ENCODE measurements at places on chromosomes 3 and 15.

- no peak for DNase-seq
These were observed 33.8 kb upstream of the EPHB1 start for GRCh38 chr3:134761213-134761612.

GRCh38 chr3:37255990-37256308, 81.6 kb upstream of the LRRFIP2 start:
- no peak for DNase-seq

GRCh38 chr3:174153871-174154270, 705.3 kb upstream of the NAALADL2 start:
- no peak for DNase-seq

DNA sequence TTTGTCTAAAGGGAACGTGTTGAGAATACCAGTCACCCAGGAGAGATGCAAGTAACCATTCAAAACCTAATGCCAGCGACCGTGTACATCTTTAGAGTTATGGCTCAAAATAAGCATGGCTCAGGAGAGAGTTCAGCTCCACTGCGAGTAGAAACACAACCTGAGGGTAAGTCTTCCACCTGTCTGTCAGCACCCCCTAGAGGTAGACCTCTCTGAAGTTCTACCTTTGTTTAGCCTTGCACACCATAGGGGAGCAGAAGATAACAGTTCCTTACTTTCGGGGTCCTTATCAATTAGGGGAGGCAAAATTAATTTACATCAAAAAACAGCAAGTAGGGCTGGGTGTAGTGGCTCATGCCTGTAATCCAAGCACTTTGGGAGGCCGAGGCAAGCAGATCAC, 124.4 kb downstream of the HCN4 start:
- DNase-seq: peak; percentile 65

DNA sequence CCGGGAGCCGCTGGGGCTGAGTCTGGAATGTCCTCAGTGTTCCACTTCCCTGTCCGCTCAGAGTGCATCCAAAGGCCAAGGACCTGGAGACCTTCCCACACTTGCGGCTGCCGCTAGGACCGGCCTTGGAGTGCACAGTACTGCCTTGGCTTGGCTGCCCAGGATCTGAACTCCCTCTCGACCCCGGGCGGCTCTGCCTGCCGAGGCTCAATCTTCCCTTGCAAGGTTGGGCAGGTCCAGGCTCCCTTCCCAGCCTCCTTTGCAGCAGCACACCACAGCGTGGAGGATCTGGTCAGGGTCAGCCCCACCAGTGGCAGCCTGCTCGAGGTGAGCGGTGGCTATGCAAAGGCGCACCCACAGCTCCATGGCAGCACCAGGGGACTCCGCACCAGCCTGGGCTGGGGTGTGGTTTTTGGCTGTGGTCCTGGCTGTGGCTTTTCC, 69.2 kb downstream of the PLXNA1 start:
- no peak for DNase-seq

GRCh38 chr3:184727357-184728009, 15.6 kb upstream of the MAGEF1 start:
- peak; percentile 98 for DNase-seq

DNA sequence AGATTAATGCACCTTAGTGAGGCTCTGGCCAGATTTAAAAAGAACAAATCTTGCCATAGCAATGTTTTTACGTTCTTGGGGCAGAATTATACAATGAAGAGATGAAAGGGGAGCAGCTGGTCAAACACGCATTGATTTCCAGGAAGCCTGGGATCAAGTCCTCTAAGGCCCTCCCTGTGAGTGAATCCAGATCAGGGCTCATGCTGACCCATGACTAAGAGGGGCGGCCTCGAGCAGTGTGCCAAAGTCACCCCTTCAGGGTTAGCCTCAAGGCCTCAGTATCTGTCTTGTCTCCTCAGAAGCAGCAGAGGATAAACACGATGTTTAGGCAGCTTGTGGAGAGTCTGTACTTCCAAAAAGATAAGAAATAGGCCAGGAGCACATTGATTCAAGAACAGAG, 9.3 kb upstream of the RBP1 start:
- DNase-seq: no peak

DNA sequence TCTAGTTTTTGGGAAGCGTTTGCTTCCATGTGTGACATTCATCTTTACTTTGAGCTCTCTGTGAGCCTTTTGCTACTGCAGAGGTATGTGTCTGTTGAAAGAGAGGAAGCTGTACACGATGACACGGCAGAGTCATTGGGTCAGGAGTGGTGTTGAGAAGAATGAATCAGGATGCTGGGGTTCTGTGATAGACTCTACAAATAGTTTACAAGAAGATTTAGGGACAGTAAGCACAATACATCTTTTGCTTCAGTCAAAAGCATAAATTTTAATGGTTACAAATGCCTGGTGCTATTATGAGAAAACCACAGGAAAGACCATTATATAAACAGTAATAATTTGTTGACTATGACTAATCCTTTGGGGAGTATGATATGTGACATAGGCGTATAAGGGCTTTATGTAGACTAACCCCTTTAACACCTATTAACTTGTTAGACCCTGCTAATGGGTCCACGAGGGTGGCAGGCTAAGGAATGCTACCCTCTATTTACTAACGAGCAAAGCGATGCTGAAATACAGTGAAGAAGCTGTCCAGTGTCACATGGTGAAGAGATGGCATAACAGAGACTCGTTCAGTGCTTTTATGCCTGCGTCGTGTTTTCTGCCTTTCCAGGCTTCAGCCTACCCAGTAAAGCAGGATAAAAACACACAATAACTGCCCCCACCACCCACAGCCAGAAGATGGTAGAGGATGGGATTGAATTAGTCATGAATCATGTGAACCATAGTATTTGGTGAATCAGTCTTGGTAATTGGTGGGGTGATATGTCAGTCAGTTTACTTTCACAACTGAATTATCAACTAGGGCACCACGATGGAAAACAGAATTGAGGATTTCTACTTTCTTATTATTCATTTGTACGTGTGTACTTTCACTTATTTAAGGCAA, 118.8 kb downstream of the LPP start:
- no peak for DNase-seq

DNA sequence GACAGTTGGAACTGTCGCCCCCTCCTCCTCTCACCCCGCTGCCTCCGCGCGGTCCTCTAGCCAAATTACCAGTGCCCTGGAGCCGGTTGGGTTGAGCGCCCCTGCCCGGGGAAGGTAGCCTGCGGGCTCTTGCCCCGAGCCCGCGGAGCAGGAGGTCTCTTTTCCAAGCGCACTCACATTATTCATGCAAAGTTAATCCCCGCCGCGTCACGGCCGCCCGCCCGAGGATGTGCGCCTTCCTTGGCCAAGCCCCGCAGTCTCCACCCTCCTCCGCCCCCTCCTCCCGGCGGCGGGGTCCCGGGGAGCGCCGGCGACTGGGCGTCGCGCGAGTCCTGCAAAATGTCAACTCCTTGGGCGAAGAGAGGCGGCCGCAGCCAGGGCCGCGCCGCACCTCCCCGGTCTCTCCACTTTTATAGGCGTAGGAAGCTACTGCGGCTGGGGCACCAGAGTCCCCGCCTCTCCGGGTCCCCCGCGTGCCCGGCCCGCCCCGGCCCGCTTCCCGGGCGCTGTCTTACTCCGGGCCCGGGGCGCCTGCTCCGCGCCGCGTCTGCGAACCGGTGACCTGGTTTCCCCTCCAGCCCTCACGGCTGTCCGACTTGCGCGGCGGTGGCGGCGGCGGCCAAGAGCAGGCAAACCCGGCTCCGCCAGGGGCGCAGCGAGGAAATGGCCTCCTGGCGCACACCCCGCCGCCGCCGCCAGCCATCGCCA, at the start of gene THRB:
THRB (minus strand) TSS at position 233 of the 708 bp plus-strand sequence.
- DNase-seq: peak; percentile 76

GRCh38 chr3:13533885-13534301, 15.0 kb upstream of the FBLN2 start:
- no peak for DNase-seq

DNA sequence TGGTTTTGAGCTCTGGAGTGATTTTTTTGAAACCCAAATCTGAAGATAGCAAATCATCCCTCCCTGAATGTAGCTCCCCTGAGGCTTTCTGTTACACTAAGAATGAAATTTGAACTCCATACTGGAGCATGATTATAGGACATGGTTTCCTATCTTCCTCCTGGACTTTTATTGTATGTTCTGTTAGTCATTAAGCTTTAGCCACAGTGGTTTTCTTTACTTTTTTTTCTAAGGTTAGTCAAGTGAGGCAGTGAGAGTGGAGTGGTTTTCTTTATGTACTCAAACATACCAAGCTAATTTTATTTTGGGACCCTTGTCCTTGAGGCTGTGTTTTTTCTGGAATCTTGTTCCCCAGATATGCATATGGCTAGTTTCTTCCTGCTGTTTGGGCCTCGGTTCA, 55.2 kb upstream of the FRMD4B start:
- DNase-seq: no peak

DNA sequence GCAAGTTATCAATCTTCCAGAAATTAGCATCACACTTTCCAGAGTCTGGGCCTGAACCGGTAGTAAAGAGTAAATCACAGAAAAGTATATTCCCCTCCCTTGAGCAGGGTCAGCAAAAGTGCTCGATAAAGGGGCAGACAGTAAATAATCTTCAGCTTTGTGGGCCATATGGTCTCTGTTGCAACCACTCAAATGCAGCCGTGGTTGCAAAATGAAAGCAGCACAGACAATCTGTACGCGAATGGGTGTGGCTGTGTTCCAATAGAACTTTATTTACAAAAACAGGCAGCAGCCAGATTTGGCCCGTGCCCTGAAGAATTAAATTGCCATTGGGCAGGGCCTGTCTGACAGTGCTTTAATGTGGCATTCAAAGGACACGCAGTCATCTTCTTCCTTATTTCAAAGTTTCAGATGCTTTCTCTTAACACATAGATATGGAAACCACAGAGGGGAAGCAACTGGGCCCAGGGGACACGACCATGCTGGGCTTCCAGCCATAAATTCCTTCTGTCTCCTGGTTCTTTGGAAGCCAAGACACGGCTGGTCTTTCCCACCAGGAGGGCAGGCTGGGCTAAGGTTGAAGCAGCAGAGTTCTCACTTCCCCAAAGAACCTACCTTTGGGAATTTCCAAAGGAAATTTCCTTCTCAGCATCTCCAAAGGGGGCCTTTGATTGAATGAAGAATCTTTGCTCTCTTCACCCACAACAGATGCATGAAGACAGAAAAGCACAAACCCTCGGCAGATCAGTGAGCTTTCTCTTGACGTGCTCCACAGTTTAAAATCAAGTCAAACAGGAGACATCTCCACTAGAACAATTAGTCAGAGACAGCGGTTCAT, 489.8 kb upstream of the PROK2 start:
- DNase-seq: peak; percentile 49

DNA sequence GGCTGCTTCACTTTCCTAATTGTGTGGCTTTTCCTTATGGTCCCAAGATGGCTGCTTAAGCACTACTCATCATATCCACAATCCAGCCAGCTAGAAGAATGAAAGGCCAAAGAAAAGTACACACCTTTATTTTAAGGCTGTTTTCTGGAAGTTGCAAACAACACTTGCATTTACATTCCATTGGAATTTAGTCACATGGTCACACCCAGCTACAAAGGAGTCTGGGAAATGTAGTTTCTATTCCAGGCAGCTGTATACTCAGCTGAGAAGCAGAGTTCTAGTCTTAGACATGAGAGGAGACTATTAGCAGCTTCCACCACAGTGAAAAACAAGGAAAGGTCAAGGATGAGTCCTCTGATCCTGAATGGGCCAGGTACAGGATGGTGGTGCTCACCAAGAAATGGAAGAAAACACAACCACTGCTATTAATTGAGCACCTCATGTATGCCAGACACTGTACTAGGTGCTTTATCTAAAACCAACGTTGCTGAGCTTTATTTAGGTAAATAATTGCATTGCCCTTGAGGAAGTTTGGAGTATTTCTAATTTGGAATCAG, 28.0 kb upstream of the ATG7 start:
- DNase-seq: peak; percentile 30

DNA sequence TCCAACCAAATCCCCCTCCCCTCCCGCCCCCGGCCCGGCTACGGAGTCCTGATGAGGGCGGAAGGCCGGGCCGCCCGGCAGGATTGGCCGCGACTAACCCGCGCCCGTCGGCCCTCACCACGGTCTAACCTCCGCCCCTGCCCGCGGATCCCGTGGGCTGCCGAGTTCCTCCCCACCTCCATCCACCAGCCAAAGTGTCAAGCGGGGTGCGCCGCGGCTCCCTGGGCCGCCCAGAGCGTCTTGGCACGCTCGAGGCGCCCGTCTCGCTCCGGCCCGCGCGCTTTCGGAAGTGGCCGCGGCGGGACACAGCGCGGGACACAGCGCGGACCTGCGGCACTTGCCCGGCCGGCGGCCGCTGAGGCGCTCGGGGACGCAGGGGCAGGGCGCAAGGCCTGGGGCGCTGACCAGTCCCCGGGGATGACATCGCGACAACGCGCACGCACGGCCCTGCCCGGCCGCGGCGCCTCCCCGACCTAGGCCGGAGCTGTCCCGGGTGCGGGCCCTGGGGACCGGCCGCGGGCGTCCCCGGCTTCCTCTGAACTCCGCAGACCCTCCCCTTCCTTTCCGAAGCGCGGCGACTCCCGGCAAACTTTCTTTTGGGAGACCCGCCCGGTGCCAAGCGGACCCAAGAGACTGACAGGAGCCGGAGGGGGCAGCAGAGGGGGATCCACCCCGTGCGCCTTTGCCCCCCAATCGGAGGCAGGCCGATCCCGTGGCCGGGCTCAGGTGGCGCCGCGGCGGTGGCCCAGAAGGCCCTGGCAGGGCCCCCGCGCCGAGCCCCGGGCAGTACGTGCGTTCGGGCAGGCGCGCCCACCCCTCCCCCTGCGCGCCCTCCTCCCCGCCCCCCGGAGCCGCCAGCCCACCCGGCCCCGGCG, 112.8 kb upstream of the ICE2 start:
- DNase-seq: peak; percentile 74

GRCh38 chr15:62440362-62441105, 275.4 kb upstream of the C2CD4B start:
- DNase-seq: no peak

DNA sequence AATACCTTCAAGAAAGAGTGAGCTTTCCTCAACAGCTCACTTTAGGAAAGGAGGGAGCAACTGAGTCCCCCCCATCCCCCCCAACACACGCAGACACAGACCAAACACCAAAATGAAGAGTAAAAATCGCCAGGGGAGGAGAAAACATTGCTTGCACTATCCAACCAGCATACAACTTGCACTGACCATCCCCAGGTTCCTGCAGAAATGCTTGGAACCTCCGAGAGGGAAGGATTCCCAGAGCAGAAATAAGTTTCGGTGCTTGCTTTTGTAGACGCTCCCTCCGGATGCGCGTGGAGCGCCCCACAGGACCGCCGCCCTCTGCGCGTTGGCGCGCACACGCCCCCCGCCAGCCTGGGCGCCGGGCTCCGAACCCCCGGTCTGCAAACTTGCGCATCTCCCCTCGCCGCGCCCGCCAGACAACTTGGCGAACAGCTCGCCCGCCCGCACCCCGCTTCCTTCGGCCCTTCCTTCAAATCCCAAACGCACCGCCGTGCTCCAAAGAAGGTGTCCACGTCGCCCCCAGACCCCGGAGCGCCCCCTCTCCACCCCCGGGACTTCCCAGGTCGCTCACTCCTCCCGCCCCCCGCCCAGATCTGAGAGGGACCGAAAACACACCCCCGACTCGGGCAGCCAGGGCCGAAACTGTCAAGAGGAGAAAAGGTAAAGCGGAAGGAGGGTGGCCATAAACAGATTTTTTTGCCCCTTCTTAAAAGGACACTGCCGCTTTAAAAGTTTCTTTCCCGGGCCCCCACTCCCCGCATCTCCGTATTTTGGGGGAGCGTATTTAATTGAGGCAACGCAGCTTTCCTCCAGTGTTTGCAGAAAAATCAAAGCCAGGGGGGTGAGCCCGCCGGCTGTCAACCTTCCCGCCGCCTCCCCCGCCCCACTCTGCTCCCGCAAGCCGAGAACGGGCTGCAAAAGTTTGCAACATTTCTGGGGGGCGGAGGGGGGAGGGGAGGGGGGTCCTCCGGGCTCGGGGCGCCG, 859 bp downstream of the RORA start:
- DNase-seq: peak; percentile 40

- DNase-seq: no peak
These were observed 227.0 kb upstream of the CTNNB1 start for GRCh38 chr3:40972350-40972749.
